Fibroblast of skin of abdomen (primary cell): ENCODE measurements at places on chromosomes 3 and 15.
A peak's percentile ranks its signal among the peaks of the same experiment; 100 is the strongest.

DNA sequence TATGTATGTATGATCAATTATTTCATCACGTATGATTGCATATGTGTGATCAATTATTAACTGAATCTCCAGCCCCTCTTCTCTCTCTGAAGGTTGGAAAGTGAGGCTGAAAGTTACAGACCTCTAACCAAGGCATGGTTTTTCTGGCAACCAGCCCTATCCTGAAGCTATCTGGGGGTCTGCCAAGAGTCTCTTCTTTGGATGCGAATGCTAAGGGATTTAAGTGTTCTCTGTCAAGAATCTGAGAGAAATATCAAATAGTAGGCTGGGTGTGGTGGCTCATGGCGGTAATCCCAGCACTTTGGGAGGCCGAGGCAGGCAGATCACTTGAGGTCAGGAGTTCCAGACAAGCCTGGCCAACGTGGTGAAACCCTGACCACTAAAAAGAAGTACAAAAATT, 8.1 kb downstream of the NKTR start:
- DNase-seq: no peak

DNA sequence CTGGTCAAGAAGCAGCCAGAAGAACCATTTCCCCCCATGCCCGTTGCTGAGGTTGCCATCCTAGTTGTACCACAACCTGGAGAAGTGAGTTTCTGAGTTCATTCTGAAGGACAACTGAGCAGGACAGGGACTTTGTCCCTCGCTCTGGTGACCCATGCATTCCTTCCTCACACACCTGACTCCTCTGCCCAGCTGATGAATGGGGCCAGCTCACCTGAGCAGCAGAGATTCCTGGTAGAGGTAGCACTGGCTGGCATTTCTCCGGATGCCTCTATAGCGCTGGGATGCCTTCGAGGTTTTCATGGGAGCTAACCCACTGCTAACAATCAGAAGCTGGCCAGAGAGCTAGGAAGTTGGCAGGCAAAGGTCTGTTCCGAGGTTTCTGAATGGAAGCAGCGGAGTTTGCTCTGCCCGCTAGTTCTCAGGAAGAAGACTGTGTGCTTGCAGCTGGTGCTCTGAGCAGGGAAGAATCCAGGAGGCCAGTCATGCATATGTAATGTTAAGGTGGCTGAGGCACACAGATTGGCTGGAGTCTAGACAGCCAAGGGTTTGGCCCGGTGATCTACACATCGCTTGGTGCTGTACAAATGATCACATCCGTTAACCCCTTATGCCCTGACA, at the start of gene TMC3:
Gene TMC3, minus strand, starts transcription at position 439 of the 621 bp plus-strand sequence. Its CDS starts 136 bp downstream, at position 303.
- peak; percentile 16 for DNase-seq

- peak; percentile 16 for DNase-seq
Observed at GRCh38 chr15:78358102-78358870, 18.1 kb downstream of the CRABP1 start.

DNA sequence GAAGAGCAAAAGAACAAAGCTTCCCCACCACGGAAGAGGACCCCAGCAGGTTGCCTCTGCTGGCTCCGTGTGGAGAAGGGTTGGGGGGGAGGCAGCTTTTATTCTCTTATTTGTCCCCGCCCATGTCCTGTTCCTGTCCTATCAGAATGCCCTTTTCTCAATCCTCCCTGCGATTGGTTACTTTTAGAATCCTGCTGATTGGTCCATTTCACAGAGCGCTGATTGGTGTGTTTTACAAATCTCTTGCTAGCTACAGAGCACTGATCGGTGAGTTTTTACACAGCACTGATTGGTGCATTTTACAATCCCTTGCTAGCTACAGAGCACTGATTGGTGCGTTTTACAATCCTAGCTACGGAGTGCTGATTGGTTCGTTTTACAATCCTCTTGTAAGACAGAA, 100.6 kb upstream of the KLF13 start:
- DNase-seq: no peak

GRCh38 chr3:190485830-190486532, 27.9 kb upstream of the IL1RAP start:
- DNase-seq: no peak

- DNase-seq: no peak
Observed at GRCh38 chr3:126033765-126034164, 50.2 kb downstream of the SLC41A3 start.

GRCh38 chr15:72284781-72285180, 12.4 kb upstream of the PARP6 start:
- no peak for DNase-seq

DNA sequence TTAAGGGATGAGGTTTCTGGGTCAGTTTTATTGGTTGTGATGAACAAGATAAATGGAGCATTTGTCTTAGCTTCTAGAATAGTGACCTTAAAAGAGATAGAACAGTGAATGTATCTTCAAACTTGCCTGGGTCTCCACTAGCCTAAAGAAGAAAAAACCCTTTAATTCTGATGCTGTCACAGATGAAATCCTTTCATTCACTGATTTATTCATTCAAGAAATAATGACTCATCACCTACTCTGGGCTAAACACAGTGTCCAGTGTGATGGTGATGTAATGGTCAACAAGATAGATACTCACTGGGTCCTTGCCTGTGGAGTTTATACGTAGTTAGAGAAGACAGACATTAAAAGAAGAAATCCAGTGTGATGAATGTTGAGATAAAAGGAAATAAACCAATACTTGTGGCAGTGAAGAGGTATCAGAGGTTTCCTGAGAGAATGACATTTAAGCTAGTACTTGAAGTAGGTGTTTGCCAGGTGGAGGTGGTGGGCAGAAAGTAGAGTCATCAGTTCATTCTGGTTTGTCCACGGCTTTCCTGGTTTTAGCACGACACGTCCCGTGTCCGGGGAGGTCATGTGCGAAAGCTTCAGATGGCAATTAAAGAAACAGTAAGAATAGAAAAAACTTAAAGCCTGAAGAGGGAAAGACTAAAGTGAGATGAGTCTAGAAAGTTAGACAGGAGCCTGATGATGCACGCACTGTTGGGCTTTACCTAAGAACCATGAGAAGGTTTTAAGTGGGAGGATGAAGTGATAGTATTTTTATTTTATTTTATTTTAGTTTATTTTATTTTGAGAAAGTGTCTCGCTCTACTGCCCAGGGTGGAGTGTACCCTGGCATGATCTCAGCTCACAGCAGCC, 18.5 kb downstream of the PAK2 start:
- peak; percentile 35 for DNase-seq

DNA sequence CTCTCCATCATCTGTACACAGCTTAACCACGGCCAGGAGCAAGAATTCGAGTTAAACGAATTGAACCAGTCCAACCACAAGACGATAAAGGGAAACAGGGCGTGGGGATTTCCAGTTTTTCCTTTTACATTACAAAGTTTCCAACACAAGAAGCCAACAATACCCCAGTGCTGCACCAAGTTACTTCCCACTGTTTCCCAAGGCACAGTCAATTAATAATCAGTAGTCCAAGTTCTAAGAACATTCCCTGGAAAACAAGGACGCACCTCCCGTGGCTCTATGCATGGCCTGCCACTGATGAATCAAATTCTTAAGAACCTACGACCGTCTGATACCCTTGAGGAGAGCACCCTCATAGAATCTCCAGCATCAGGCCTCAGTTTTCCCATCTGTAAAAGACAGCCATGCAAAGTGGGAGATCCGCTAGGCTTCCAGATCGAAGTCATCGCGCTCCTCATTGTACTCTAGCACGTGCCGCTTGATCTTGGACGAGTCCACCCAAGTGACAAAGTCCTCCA, 774 bp downstream of the IMP3 start:
- DNase-seq: no peak

DNA sequence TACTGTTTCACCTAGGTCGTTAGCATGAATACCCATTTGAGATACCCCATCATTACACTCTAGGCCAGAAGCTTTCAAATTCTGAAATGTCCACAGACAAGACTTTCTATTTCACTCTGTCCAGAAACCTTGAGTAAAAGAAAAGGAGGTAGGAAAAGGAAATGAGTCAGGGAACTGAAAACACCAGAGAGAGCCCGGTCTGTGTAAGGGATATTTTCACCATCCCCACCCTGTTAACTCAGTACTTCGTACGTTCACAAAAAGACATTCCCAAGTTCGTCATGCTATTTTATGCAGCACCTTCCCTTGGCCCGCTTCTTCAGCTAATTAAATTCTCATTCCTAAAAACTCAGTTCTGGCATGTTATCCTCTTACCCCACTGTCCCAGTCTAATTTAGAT, 89.4 kb upstream of the SOX2 start:
- DNase-seq: peak; percentile 28

DNA sequence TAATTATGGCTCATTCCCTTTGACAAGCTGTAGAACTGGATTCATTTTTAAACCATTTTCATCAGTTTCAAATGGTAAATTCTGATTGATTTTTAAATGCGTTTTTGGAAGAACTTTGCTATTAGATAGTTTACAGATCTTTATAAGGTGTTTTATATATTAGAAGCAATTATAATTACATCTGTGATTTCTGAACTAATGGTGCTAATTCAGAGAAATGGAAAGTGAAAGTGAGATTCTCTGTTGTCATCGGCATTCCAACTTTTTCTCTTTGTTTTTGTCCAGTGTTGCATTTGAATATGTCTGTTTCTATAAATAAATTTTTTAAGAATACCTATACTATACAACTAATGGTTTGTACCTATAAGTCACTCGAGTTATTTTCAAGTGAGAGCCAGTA, 62.7 kb downstream of the PXYLP1 start:
- no peak for DNase-seq

DNA sequence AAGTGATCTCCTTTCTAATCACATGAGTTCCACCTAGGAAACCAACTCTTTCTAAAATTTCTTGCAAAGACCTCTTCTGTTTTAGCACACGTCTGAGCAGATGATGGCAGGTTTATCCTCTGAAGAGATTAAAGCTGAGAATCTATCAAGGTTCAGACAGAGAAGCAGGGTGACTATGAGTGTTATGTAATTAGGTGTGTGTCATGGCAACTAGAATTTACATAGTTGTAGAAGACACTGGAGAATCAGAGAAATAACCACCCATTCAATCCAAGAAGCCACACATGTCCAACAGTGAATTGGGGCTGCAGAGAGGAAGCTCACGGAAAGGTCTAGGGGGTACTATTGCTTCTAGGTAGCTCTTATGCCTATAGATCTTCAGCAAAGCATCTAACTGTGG, 600.5 kb downstream of the PYDC2 start:
- no peak for DNase-seq

DNA sequence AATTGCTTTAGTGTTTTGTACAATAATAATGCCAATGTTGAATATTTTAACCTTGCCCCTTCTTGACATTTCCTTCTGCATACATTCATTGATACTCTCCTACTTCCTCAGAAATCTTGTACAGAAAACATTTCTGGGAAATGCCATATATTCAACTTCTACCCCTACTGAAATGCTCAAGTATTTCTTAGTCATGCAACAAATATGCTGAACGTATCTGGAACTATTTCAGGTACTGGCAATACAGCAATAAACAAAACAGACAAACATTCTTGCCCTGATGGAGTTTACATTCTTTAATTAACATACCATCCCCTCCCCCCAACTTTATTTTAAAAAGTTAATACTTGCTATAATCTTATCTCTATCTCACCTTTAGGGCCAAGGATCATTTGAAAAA, 147.2 kb downstream of the STAG1 start:
- peak; percentile 52 for DNase-seq

GRCh38 chr3:177080122-177080521, 117.2 kb downstream of the TBL1XR1 start:
- DNase-seq: no peak

GRCh38 chr3:38588371-38588971, 61.0 kb downstream of the SCN5A start:
- DNase-seq: no peak

DNA sequence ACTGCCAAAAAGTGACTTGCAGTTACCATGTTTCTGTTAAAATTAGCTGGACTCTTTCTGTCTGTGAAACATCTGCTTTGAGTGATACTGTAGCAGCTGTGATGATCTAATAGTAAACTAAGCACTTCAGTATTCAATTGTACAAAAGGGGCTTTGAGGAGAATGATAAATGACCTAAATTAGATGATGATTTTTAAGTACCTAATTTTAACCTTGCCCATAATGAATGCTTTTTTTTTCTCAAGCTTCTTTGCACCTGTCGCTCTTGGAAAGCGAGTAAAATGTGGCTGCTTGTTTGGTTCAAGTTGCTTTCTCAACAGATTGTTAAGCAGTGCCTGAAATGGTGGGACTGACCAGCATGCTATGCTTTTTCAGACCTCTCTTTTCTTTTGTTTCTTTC, 752.3 kb downstream of the EPHA3 start:
- peak; percentile 1 for DNase-seq

- DNase-seq: no peak
Observed at GRCh38 chr3:187615630-187616029, 54.6 kb downstream of the SST start.

DNA sequence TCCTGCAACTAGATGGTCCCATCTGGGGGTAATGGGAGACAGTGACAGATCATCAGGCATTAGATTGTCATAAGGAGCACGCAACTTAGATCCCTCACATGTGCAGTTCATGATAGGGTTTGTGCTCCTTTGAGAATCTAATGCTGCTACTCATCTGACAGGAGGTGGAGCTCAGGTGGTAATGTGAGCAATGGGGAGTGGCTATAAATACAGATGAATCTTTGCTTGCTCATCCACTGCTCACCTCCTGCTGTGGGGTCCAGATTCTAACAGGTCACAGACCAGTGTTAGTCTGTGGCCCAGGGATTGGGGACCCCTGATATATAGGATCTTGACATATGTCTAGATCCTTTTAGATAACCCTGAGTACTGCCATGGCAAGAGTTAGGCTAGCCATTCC, 52.7 kb downstream of the RASGRF1 start:
- DNase-seq: no peak

GRCh38 chr15:39106950-39107349, 473.9 kb upstream of the THBS1 start:
- DNase-seq: peak; percentile 84

- no peak for DNase-seq
Observed at GRCh38 chr15:74870436-74871215, 2.5 kb downstream of the SCAMP2 start.

- DNase-seq: no peak
Observed at GRCh38 chr3:70078778-70079177, 79.2 kb downstream of the SAMMSON start.

- DNase-seq: no peak
Observed at GRCh38 chr15:88504445-88504844, 36.9 kb downstream of the MRPS11 start.

DNA sequence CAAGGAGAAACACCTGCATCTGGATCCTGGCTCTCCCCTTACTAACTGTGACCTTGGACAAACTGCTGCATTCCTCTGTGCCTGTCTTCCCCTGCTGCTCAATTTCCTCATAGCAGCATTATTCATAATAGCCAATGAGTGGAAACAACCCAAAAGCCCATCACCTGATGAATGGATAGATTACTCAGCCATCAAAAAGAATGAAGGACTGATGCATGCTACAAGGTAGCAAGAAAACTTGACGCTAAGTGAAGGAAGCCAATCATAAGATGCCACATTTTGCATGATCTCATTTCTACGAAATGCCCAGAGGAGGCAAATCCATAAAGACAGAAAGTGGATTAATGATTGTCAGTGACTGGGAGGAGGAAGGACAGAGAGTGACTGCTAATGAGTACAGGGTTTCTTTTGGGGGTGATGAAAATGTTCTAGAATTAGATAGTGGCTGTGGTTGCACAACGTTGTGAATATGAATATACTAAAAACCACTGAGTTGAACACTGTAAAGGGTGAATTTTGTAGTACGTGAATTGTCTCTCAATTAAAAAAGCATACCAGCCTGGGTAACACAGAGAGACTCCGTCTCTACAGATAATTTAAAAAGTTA, 11.2 kb downstream of the IGDCC4 start:
- peak; percentile 55 for DNase-seq

- peak; percentile 61 for DNase-seq
Observed at GRCh38 chr3:132352556-132353143, 35.4 kb downstream of the ACP3 start.

- no peak for DNase-seq
Observed at GRCh38 chr15:26628071-26628470, 144.8 kb downstream of the GABRB3 start.
